ENCODE measurements at places on chromosomes 11 and 22.

DNA sequence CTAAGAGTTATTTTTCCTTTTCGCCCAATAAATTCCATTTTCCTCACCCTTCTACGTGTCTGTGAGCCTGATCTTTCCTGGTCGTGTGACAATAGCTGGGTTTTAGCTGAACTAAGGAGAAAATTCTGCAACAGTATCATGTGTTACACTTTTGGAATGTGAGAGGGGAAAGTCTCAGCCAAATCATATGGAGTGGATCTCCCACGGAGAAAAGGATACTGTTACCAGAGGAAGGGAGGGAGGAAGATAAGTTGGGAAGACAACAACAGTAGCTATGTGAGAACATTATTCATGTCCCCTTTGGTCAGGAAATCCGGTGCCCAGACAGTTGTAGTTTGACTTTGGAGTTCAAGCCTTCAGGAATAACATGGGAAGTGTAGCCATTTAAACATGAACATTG lies 584.0 kb upstream of the RAG2 start:
- no peak overlapping the region for H3K4me3 ChIP-seq
- no peak overlapping the region for H3K27ac ChIP-seq
- H3K4me1 ChIP-seq, result 0 out of 2 replicates have a peak, but pooled peaks cover 1% of the 10 kb centered on the region

DNA sequence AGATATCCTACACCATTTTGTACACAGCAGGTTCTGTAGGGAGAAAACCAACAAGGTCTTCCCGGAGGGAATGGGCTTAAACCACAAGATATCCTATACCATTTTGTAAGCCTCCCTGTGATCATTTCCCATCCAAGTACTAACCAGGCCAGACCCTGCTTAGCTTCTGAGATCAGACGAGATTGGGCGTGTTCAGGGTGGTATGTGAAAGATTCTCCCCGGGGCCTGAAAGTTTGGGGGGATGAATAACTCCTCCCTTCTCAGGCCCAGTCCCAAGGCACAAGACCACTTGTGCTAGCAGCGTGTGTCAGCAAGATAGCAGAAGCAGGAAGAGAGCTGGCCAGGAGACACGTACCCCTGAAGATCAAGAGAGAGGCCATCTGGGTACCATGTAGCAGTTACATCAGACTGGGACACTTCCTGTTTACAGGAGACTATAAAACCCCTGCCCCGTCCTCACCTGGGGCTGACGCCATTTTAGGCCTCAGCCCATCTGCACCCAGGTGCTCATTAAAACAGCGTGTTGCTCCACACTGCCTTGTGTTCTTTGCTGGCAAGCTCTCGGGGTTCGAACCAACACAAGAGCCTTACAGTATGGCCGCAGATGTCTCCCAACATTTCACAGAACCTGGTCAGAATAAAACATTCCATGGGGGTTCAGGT lies 17.3 kb downstream of the MIF start:
- no peak for DNase-seq
- peaks cover 2% of the 10 kb centered on the region for H3K4me1 ChIP-seq
- H3K27me3 ChIP-seq, result no peaks in the 10 kb centered on the region
- H3K36me3 ChIP-seq, result no peaks in the 10 kb centered on the region
- no peak overlapping the region for H3K4me3 ChIP-seq
- H3K27ac ChIP-seq, result no peak overlapping the region

GRCh38 chr11:44528103-44528502 lies 37.4 kb upstream of the CD82 start:
- no peaks in the 10 kb centered on the region for H3K36me3 ChIP-seq
- DNase-seq, result no peak
- no peak overlapping the region for H3K4me3 ChIP-seq
- H3K4me1 ChIP-seq, result 0 out of 2 replicates have a peak, but pooled peaks cover 4% of the 10 kb centered on the region

DNA sequence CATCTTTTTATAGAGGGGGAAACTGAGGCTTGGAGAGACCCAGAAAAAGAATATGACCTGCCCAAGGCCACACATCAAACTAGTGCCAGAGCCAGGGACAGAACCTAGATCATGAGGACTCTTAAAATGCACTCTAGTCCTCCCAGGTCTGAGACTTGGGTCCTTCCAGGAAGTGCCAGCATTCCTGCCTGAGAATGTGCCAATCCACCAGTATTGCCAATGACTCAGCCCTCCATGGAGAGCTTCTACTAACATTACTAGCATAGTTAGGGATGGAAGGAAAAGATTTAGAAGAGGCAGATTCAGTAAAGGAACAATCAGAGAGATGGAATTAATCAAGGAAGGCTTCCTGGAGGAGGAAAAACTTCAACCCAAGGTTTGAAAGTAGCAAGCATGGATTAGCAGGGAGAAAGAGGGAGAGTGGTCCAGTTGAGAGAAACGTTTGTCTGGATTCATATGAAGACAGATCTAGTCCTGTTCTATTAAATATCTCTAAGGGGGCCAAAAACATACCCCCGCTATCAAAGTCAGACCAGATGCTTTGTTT lies 20.1 kb upstream of the SMIM35 start:
- no peak for DNase-seq
- H3K36me3 ChIP-seq, result no peaks in the 10 kb centered on the region
- no peaks in the 10 kb centered on the region for H3K4me1 ChIP-seq
- H3K4me3 ChIP-seq, result no peak overlapping the region
- H3K27me3 ChIP-seq, result no peaks in the 10 kb centered on the region

GRCh38 chr11:18632841-18633240 lies 1.3 kb downstream of the SPTY2D1 start:
- H3K4me1 ChIP-seq, result no peaks in the 10 kb centered on the region
- H3K27me3 ChIP-seq, result no peaks in the 10 kb centered on the region
- H3K27ac ChIP-seq, result no peak overlapping the region
- no peak overlapping the region for H3K4me3 ChIP-seq
- no peak for DNase-seq
- H3K36me3 ChIP-seq, result no peaks in the 10 kb centered on the region

DNA sequence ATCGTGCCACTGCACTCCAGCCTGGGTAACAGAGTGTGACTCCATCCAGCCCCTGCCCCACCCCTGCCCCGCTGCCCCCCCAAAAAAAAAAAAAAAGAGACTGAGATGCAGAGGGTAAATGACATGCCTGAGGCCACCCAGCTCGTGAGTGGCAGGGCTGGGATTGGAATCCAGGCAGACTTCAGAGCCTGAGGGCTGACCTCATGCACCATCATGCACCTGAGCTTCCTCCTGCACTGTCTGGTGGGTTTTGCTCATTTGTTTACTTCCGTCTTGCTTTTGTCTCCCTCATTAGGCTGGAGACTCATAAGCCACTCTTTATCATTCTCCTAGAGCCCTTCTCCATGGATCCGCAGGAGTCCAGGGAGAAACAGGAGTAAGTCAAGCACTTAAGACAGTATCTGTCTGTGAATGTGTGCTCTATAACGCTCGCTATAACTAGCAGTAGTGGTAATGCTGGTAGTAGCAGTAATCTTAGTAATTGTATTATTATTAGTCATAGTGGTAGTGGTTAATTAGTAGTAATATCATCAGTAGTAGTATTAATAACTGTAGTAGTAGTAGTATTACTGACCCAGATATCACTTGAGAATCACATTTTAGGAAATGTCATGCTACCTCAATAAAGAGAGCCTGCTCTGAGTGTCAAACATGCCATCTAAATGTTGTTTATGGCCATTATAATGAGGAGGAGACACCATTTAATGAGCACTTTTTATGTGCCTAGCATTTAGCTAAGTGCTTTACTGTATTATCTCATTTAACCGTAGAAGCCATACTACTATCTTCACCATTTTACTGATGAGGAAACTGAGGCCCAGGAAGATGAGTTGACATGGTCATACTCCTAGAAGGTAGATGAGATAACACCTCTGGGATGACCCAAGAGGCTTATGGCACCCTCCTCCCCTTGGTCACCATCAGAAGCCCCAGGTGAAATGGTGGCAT lies 85.0 kb downstream of the NAT10 start:
- no peaks in the 10 kb centered on the region for H3K36me3 ChIP-seq
- H3K27ac ChIP-seq, result no peak overlapping the region
- no peak overlapping the region for H3K4me3 ChIP-seq
- H3K4me1 ChIP-seq, result peaks cover 7% of the 10 kb centered on the region
- H3K27me3 ChIP-seq, result no peaks in the 10 kb centered on the region

- no peak overlapping the region for H3K27ac ChIP-seq
- no peaks in the 10 kb centered on the region for H3K36me3 ChIP-seq
- no peak for DNase-seq
- H3K4me3 ChIP-seq, result no peak overlapping the region
These were observed 8.8 kb upstream of the IZUMO1R start for GRCh38 chr11:94295534-94295933.

DNA sequence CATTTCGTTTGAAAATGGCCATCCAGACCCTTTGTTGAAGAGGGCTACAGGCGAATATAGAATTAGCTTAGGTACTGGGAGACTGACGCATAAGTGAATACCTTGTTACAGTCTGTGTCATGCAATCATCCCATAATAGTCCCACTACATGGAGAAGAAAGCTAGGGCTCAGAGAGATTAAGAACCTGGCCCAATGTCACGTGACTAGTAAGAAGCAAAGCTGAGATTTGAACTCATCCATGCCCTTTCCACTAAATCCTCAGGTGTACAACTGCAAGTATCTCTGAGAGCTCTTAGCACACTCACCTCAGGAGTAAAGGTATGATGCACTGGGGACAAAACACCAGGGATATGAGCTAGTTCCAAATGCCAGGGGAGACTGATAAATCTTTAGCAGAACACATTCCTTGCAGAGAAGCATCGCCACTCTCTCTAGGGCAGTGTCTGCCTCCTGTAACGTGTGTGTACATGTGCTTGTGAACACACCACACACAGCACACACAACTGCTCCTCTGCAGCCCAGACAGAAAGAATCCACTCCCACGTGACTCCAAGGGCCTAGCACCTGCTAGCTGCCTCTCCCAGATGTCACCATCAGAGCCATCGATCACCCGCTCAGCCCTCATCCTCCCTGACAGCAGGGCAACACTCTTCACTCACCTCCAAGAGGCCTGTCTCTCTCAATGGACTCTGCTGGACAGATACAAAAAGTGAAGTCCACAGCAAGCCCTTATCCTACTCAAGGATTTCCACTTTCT lies 402.8 kb downstream of the NXPE2 start:
- H3K4me3 ChIP-seq, result no peak overlapping the region
- no peaks in the 10 kb centered on the region for H3K4me1 ChIP-seq
- no peak overlapping the region for H3K27ac ChIP-seq
- no peaks in the 10 kb centered on the region for H3K36me3 ChIP-seq
- H3K27me3 ChIP-seq, result no peaks in the 10 kb centered on the region
- no peak for DNase-seq

DNA sequence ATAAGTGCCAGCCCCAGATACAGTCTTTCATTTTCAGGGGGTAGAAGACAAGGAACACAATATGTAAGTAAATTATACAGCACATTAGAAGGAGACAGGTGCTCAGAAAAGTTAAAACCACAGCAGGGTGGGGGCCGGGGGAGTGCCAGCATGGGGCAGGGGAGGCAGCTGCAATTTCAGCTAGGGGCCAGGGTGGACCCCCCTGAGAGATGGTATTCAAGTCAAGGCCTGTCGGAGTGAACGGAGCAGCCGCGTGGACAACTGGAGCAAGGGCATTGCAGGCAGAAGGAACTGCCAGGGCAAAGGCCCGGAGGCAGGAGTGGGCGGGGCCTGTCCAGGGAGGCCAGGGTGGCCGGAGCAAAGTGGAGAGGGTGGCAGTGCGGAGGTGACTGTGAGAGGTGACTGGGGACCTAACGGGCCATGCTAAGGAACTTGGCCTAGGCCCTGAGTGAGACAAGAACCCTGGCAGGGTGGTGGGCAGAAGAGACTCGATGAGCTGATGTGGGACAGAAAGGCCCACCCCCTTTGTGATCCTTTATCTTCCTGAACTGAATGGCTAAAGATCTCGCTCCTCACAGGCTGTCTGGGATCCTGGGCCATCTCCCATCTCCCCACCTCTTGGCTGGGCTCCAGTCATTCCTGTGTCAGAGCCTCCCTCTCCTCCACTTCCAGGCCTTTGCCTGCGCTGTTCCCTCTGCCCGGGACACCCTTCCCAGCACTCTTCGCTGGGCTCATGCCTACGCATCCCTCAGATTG lies 22.4 kb upstream of the FLRT1 start:
- DNase-seq, result no peak
- peaks cover 4% of the 10 kb centered on the region for H3K27me3 ChIP-seq
- no peak overlapping the region for H3K4me3 ChIP-seq
- H3K36me3 ChIP-seq, result no peaks in the 10 kb centered on the region
- no peaks in the 10 kb centered on the region for H3K4me1 ChIP-seq

- peaks cover 23% of the 10 kb centered on the region for H3K36me3 ChIP-seq
- H3K27ac ChIP-seq, result no peak overlapping the region
- no peak for DNase-seq
- H3K27me3 ChIP-seq, result no peaks in the 10 kb centered on the region
- H3K4me3 ChIP-seq, result no peak overlapping the region
These were observed 6.9 kb downstream of the MCAT start for GRCh38 chr22:43136255-43136654.

- no peaks in the 10 kb centered on the region for H3K4me1 ChIP-seq
- no peak for DNase-seq
- H3K27ac ChIP-seq, result no peak overlapping the region
- H3K27me3 ChIP-seq, result no peaks in the 10 kb centered on the region
These were observed 1175.6 kb downstream of the BRD1 start for GRCh38 chr22:48651981-48652538.

All from iPS DF 6.9 (cell line).